ENCODE measurements at places on chromosomes 7 and 10.

DNA sequence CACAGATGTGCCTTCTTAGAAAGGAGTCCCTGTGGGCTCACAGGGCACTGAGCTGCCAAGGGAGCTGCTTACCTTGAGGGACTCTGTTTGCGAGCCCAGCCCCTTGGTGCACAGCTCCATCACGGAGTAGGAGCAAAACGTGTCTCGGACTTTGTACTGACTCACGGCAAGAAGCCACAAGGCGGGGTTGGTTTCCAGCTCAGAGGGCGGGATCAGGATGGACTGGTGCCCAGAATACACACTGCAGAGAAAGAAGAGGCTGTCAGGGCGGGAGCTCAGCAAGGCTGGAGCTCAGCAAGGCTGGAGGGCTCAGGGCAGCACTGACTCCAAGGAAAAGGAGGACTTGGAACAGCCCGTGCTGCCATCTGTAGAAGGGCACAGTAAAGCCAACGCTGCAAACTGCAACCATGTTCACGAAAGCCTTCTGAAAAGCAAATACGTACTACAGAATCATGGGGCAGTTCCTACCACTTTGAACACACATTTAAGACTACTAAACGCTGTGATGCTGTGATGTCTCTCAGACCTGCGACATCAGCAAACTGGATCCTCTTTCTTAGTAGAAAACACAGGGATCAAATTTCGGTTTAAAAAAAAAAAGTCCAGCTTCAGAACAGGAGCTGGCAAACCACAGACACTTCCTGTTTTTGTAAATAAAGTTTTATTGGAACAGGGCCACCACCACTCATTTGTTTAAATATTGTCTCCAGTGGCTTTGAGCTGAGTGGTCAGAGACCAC, 194.3 kb downstream of the ZMYND11 start:
- peak; percentile 85 for DNase-seq
- H3K27ac ChIP-seq, result peak overlapping the region; percentile 64
- H3K27me3 ChIP-seq, result no peaks in the 10 kb centered on the region
- H3K36me3 ChIP-seq, result no peaks in the 10 kb centered on the region

GRCh38 chr10:6045314-6045848, 16.8 kb downstream of the IL2RA start:
- peaks cover 54% of the 10 kb centered on the region for H3K27me3 ChIP-seq
- no peak overlapping the region for H3K4me3 ChIP-seq
- H3K27ac ChIP-seq, result no peak overlapping the region
- no peaks in the 10 kb centered on the region for H3K4me1 ChIP-seq
- H3K36me3 ChIP-seq, result no peaks in the 10 kb centered on the region

DNA sequence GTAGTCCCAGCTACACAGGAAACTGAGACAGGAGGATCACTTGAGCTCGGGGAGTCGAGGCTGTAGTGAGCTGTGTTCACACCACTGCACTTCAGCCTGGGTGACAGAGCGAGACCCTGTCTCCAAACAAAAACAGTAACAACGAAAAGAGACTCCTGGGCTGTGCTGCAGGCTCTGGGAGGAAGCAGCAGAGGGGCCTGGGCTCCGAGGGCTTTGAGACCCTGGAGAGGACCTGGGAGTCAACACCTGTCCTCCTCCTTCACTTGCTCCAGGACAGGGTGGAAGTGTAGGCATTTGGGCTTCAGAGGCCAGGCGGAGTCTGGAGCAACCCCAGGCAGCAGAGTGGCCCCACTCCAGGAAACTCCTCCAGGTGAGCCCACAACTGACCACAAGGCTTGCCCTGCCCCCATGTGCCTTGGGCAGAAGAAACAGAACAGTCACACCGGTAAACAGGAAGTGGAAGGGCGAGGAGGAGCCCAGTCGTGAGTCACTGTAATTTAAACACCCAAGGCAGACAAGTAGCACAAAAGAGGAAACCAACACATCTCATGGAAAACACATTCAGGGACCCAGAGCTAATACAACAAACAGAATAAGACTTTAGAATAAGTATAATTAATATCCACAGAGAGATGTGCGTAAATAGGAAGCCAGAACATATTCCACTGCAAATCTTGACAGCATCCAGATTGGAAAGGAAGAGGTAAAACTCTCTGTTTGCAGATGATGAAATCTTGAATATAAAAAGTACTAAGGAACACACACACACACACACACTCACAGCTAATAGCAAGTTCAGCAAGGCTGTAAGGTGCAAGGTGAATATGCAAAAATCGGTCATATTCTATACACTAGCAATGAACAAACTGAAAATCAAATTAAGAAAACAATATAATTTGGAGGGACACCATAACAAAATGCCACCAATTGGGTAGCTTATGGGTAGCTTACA, 20.5 kb upstream of the RASGEF1A start:
- H3K4me3 ChIP-seq, result no peak overlapping the region
- H3K27ac ChIP-seq, result no peak overlapping the region
- no peak for DNase-seq
- no peaks in the 10 kb centered on the region for H3K4me1 ChIP-seq
- peaks cover 10% of the 10 kb centered on the region for H3K27me3 ChIP-seq

DNA sequence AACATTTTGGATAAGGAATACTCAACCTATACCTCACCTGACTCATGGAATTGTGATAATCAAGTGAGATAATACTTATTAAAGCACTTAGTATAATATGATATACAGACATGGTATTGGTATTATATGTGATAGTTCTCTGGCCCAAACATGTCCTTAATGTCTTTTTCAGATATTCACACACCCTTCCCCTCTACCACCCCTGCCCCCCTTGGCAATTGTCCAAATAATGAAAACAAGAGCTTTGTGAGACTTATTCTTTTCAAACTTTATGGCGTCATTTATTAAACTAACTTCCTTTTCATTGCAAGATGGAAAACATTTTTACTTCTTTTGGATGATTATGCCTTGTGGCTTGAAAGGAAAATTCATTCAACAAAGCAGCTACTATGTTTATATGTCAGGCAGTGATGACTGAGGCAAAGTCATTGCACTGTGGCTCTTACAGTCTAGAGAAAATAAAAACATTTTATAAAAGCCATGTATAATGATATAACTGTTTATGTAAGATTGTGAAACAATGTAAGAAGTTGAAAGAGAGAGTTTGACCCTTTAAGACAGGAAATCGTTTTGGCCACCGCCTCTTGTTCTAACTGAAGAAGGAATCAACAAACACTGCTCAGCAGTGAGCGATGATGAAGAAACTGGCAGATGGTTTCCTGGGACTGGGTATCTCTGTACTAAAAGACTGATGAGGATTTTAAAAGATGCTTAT, 27.4 kb downstream of the MINPP1 start:
- no peak overlapping the region for H3K27ac ChIP-seq
- no peak overlapping the region for H3K4me3 ChIP-seq
- no peaks in the 10 kb centered on the region for H3K27me3 ChIP-seq
- no peaks in the 10 kb centered on the region for H3K4me1 ChIP-seq
- no peak for DNase-seq

GRCh38 chr10:88066319-88066718, 202.9 kb downstream of the PTEN start:
- H3K4me3 ChIP-seq, result no peak overlapping the region
- no peak for DNase-seq
- no peaks in the 10 kb centered on the region for H3K4me1 ChIP-seq
- H3K36me3 ChIP-seq, result no peaks in the 10 kb centered on the region

DNA sequence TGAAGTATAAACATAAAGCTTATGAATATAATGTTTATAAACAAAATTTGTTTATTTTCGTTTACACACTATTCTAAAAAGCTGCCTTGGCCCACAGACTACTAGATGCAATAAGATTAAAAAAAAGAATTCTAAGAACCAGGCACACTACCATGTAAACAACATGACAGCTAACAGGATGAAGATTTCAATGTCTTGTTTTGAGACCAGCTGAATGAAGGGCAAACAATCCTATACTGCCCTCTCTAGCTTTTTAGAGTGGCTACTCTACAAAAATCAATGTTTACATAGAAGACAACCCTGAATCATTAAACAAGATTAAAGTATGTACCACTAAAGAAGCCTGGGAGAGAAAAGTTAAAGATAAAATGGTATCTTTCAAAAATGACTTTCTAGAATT, 38.6 kb downstream of the SLC25A40 start:
- no peak overlapping the region for H3K4me3 ChIP-seq
- no peak overlapping the region for H3K27ac ChIP-seq
- DNase-seq, result no peak
- no peaks in the 10 kb centered on the region for H3K27me3 ChIP-seq
- H3K4me1 ChIP-seq, result no peaks in the 10 kb centered on the region
- peaks cover under 1% of the 10 kb centered on the region for H3K36me3 ChIP-seq

DNA sequence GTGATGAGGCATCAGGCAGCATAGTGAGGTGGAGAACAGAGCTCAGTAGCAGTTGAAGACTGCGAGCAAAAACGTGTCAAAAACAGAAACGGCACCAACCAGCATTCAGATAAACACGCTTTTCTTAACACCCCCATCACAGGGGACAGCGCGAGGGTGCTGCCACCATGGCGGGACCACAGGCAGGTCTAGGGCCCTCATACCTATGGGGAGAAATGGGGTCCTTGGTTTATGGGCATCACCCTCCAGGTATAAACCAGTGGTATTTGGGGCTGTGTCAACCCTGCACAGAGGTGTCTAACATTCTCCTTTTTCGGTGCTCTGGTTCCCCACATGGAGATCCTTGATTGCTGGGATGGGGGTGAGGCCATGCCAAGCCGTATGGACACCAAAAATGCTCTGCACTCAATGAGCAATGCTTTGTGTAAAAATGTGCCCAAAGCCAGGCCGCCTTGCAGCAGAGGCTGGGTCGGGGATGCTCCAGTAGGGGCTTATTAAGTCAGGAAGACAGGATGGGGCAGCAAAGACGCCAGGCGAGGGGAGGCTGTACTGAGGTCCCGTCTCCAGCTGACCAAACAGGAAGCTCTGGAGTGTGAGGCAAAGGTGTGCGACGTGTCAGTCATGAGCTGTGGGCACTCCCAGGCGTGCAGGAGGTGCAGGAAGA, 191.5 kb downstream of the WDR37 start:
- no peak for DNase-seq
- no peaks in the 10 kb centered on the region for H3K36me3 ChIP-seq
- peaks cover 55% of the 10 kb centered on the region for H3K27me3 ChIP-seq
- H3K27ac ChIP-seq, result no peak overlapping the region
- H3K4me1 ChIP-seq, result no peaks in the 10 kb centered on the region

- no peak overlapping the region for H3K27ac ChIP-seq
- no peaks in the 10 kb centered on the region for H3K4me1 ChIP-seq
- no peaks in the 10 kb centered on the region for H3K36me3 ChIP-seq
Measured at GRCh38 chr10:56551037-56551436, 190.0 kb upstream of the ZWINT start.

DNA sequence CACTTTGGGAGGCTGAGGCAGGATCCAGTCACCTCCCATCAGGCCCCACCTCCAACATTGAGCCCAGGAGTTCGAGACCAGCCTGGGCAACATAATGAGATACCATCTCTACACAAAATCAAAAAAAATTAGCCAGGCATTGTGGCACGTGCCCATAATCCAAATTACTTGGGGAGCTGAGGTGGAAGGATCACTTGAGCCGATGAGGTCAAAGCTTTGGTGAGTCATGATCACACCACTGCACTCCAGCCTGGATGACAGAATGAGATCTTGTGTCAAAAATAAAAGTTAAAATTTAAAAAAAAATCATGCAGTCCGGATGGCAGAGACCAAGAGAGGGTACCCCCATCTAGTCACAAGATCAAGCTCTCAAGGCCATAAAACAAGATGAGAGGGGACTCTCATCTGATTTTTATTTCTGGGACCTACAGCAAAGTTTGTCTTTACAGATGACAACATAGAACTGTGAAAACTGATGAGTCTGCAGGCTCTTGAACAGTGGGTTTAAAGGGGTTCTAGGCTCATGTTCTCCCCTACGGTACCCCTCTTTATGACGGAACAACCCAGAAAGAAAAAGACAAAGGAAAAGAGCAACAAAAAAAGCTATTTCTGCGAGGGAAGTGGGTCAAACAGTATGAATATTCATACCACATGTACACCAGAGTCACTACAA, 28.9 kb upstream of the CREB3L2 start:
- no peak overlapping the region for H3K27ac ChIP-seq
- H3K4me3 ChIP-seq, result no peak overlapping the region
- no peaks in the 10 kb centered on the region for H3K36me3 ChIP-seq
- H3K4me1 ChIP-seq, result no peaks in the 10 kb centered on the region

- no peak overlapping the region for H3K27ac ChIP-seq
- H3K36me3 ChIP-seq, result no peaks in the 10 kb centered on the region
- DNase-seq, result no peak
- H3K4me1 ChIP-seq, result no peaks in the 10 kb centered on the region
- no peaks in the 10 kb centered on the region for H3K27me3 ChIP-seq
- H3K4me3 ChIP-seq, result no peak overlapping the region
Measured at GRCh38 chr10:22379059-22379458, 33.8 kb downstream of the SPAG6 start.

- DNase-seq, result no peak
- no peak overlapping the region for H3K4me3 ChIP-seq
- no peaks in the 10 kb centered on the region for H3K4me1 ChIP-seq
- H3K27ac ChIP-seq, result no peak overlapping the region
- no peaks in the 10 kb centered on the region for H3K36me3 ChIP-seq
Measured at GRCh38 chr7:54980521-54980920, 38.3 kb upstream of the EGFR start.

- no peak for DNase-seq
- no peaks in the 10 kb centered on the region for H3K36me3 ChIP-seq
- no peaks in the 10 kb centered on the region for H3K27me3 ChIP-seq
- H3K27ac ChIP-seq, result no peak overlapping the region
Measured at GRCh38 chr10:104434601-104435000, 81.0 kb downstream of the CFAP58 start.

- no peaks in the 10 kb centered on the region for H3K27me3 ChIP-seq
- DNase-seq, result peak; percentile 49
Measured at GRCh38 chr7:121504482-121504881, 108.4 kb upstream of the FAM3C start.

- no peak overlapping the region for H3K4me3 ChIP-seq
- no peak for DNase-seq
Measured at GRCh38 chr10:3045471-3046209, 21.7 kb upstream of the PFKP start.

- H3K4me3 ChIP-seq, result no peak overlapping the region
- no peaks in the 10 kb centered on the region for H3K4me1 ChIP-seq
- DNase-seq, result no peak
- H3K36me3 ChIP-seq, result no peaks in the 10 kb centered on the region
Measured at GRCh38 chr7:117312593-117313580, 10.0 kb downstream of the WNT2 start.

Measured in A673 (cell line).